ENCODE measurements at places on chromosomes 5 and 9. TPM values are rescaled to one million over a fixed set of nuclear protein-coding genes. Genes with fewer than 3 reads are reported as not detected.

Gene CNTFR
- total RNA-seq: 1.1 TPM

Gene DAB2
- 23.0 TPM for total RNA-seq

Gene TAF11L10
- total RNA-seq: not detected

Gene CCDC183
- total RNA-seq: not detected

Gene SMIM33
- total RNA-seq: not detected

Gene RABL6
- total RNA-seq: 90.6 TPM

Gene FAM153A
- not detected for total RNA-seq

Gene FSTL4
- 0.26 TPM for total RNA-seq

Gene CDH9
- 0.13 TPM for total RNA-seq

Gene UBAP1
- total RNA-seq: 37.8 TPM

Gene PCDHA1
- total RNA-seq: not detected

Gene ARL10
- total RNA-seq: 5.7 TPM

Gene IFNK
- not detected for total RNA-seq

Gene S1PR3
- total RNA-seq: 89.6 TPM

Gene CDC25C
- 11.1 TPM for total RNA-seq

Gene SPOCK1
- 27.8 TPM for total RNA-seq

Gene FGF10
- 40.6 TPM for total RNA-seq

Gene PKD2L2
- total RNA-seq: not detected

Gene CORO2A
- total RNA-seq: 0.32 TPM

Gene PHYHD1
- total RNA-seq: 11.9 TPM

Gene PPIC
- total RNA-seq: 36.8 TPM

Gene KCNT1
- total RNA-seq: not detected

Gene CNTNAP3
- 1.6 TPM for total RNA-seq

Data from epithelial cell of alveolus of lung (primary cell).